Stromal cell of bone marrow (primary cell): ENCODE measurements at places on chromosomes 3 and 15.

- peak; percentile 48 for DNase-seq
Measured at GRCh38 chr3:86951322-86951721, 39.6 kb downstream of the VGLL3 start.

DNA sequence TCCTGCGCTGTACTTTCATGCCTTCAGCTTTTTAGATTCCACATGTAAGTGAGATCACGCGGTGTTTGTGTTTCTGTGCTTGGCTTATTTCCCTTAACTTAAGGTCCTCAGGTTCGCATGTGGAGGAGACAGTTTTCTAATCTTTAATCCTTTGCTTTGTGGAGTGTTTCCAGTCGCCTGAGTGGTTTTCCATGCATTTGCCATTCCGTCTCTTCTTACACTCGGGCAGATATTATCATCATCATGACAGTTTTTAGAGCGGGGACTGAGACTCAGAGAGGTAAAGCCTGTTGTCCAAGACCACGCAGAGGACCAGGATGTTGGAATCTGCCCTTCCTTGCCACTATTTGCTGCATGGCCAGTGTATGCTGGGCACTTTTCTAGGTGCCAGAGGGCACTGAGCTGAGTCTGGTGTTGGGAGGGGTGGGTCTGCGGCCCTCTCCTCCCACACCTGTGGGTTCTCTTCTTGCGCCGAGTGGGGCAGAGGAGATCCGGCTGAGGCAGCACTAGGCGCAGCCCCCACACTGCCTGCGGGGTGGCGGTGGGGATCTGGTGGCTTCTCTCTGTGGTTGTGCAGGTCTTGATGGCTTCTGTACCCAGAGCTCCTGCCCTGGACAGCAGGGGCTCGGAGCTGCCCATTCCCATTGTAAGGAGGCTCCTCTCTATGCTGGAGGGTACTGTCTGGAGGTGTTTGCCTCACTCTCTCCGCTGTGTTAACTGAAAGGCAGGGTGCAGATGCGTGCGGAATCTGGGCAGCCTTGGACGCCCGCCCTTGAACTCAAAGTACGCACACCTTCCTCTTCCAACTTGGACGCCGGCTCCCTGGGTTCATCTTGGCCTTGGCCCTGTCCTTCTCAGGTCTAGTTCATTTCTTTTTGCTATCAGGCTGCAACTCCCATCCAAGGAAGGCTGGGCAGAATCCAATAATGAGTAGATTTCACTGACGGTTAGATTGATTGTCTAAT, 156.0 kb upstream of the RGMA start:
- no peak for DNase-seq

GRCh38 chr15:40060236-40060961, 21.4 kb upstream of the SRP14 start:
- no peak for DNase-seq

GRCh38 chr3:59981377-59981776, 931.6 kb upstream of the CFAP20DC start:
- no peak for DNase-seq

DNA sequence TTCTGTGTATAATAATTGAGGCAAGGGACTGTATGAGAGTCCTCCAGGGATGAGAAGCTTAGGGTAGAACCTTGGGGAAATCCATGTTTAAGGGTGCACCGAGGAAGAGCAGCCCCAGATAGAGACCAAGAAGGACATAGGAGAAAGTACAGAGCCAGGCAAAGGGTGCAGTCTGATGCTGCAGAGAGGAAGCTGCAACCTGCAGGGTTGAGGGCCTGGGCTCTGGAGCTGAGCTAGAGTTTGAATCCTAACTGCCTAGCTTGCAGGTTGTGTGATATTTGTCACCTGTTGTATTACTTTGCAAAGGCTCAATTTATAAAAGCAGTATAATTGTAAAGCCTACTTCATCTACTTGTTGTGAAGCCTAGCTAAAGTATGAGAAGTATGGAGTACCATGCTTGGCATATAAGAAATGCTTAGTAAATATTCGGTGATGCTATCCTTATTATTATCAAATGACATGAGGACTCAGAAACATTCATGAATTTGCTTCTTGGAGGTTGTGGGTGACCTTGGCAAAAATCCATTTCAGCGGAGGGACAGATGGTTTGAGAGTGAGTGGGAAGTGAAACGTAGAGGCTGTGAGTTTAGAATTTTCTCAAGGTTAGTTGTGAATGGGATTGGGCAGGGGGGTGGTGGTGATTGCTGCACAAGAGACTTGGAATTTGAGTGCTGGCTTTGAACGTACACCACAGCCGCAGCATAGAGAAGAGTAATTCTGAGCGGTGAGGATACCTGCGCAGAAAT, 43.8 kb downstream of the PLCL2 start:
- DNase-seq, result no peak
